SHP77 (cell line): ENCODE measurements at places on chromosomes 7 and 10.

DNA sequence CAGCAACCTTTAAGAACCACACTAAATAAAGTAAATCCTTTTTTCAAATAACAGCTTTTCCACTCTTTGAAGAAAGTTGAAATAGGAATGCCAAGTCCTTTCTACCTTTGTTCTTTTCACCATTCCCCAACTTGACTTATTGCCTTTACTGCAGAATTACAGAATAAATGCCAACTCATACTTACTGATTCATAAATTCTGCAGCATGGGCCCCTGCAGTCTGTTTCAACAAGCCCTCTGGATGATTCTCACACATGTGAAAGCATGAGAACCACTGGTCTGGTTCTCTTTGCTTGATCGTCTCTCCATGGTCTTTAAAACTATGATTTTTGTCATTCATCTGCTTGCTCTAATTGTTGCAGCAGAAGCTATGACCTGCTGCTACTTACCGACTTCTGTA, 56.1 kb downstream of the HACD1 start:
- no peak for DNase-seq

GRCh38 chr10:102283488-102283887, 38.2 kb downstream of the GBF1 start:
- no peak for DNase-seq

- DNase-seq: no peak
Measured at GRCh38 chr10:71413581-71413980, 16.9 kb downstream of the CDH23 start.

- peak; percentile 91 for DNase-seq
Measured at GRCh38 chr7:73827567-73828106, 3.2 kb upstream of the CLDN4 start.

DNA sequence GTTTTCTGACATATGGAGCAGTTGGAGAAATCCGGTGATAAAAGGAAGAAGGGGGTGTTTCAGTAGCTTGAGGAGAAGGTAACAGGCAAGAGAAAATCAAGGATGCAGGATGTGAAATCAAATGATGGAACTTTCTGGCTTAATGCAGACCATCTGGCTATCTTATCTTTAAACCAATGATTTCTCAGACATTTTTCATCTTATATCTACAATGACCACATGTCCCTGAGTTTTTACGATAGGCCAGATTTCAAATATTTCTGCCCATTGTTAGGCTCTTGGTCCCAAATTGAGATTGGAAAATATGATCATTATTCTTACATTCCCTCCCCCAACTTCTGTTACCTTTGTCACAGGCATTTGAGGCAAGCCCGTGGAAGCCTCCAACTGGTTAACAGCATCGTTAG, 486.8 kb downstream of the SUGCT start:
- DNase-seq: no peak

DNA sequence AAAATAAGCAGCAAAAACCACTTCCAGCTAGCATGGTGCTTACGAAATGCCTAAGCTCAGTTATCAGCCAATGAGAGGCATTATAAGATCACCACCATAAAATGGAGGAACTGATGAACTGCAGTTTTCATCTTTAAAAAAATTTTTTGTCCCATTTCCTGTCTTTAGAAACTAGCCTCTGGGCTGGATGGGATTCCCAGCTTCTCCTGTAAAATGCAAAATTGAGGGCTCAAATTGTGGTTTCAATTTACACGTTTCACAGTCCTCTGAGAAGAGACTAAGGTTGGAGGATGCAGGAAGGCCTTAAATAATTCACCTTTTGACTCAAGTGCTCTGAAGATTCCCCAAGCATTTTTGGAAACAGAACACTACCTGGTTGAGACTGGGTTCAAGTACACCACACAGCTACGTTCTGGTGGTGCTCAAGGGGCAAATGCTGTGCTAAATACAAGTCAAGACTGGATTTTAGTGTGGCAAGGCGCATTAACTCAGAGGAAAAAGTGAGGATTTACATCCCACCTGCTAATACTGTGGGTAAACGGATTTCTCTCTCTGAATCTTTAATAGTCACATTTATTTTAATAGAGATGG, 951 bp downstream of the ZNF25 start:
- DNase-seq: peak; percentile 10

DNA sequence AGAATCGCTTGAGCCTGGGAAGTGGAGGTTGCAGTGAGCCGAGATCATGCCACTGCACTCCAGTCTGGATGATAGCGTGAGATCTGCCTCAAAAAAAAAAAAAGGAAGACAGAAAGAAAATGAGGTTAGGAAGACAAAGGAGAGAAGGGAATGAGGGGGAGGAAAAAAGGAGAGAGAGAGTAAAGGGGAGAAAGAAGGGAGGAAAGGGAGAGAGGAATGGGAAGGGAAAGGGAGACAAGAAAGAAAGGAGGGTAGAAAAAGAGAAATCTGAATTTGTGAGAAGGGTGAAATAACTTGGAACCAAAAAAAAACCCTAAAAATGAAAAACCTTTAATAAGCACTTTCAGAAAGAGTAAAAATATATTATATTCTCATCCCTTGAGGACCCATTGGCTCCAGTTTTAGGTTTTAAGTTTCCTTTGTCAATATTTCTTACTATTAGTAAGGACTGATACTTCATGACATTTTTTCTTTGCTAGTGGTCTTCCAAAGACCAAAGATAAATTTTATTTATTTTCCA, 54.9 kb downstream of the POT1 start:
- DNase-seq: no peak

- no peak for DNase-seq
Measured at GRCh38 chr7:20713792-20714191, 72.9 kb downstream of the SP8 start.

DNA sequence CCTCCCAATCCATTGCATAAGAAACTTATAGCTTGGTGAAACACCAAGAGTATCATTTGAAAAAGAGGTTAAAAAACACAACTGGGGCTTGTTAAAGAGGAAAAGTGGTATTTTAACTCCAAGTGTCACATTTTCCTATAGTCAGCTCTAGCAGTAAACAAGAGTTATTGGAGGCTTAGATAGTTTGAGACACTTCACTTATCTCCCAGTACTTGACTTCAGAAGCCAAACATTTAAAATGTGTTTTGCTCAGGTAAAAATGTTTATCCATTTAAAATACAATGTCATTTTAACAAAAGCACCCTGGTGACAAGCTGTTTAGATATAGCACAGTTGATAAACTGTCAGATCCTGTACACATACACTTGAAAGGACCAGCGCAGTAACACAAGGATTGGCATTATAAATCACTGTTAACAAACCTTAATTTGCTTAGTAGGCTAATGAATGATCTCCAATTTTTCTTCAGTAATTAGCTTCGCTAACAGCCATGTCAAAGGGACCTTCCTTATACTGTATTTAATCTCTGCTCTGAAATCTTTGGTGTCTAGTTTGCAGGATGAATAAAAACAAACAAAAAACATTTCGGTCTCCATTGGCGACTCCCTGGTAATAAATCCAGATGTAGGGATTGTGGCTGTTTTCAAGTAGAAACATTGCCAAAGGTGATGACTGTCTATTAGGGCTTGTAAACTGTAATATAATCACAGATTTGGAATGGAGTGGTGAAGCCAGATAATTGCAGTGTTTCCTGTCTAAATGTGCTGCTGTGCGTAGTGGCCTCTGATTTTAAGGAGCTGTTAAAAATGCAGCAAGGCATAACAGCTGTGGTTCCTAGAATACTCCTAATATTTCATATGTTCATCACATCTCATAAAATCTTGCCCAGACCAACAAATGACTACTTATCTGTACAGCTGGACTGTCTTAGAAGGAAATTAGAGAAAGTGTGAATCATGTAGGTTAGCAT, 545.1 kb downstream of the AUTS2 start:
- no peak for DNase-seq

DNA sequence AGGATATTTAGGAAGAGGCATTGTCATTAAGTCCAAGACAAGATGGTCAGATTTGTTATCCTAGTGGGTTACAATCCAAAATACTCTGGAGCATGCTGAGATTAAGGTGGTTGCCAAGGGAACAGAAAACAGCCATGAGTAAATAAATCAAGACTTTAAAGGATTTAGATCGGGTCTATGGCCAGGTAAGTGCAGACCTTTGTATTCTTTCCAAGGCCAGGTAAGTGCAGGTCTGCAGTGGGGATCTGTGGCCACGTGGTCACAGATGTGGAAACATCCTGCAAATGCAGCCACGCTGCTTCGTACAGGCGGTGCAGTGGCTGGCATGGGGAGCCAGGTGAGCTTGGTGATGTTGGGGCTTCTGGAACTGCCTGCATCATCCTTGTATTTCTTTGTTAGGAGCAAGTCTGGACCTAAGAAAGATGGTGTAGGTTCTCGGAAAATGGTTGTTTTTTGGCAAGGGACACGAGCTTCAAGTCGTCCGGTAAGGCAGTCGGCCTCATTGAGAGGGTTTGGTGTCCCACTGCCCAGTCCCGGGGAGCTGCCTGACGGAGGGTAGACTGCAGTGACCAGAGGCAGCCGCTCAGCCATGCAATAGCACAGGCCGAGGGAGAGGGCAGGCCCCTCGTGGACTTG, 21.8 kb downstream of the ZNF775 start:
- DNase-seq: no peak

DNA sequence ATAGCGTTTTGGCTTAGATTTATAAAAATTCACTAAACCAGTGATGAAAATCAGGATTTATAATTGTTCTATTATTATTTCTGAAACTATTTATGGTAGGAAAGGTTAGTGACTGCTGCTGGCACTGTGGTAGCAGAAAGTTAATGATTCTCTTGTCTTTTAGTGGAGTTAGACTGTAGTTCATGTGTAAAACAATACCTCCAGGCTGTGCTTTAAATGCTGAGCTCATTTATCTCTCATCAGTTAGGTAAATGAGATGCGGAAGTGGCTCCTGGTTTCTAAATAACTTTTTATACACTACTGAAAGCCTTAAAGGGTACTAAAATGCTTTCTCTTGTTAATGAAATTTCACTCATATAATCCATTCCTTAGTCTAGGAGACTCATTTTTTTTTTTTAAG, 326.8 kb upstream of the POT1 start:
- no peak for DNase-seq

DNA sequence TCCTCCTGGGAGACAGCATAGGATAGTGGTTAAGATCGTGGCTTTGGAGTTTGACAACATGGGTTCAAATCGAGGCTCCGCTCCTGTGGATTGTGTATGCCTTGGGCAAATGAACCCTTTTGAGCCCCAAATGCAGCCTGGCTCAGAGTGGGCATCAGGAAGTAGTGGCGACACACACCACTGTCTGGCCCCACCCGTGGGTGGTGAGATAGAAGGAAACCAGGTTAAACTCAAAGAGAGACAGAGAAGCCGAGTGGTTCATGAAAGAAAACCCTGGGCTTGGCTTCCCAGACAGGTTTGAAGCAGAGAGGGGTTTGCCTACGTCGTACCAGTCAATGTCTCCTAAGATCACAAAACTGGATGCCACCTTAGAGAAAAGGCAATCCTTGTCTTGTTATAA, 57.7 kb downstream of the PRTFDC1 start:
- DNase-seq: no peak

DNA sequence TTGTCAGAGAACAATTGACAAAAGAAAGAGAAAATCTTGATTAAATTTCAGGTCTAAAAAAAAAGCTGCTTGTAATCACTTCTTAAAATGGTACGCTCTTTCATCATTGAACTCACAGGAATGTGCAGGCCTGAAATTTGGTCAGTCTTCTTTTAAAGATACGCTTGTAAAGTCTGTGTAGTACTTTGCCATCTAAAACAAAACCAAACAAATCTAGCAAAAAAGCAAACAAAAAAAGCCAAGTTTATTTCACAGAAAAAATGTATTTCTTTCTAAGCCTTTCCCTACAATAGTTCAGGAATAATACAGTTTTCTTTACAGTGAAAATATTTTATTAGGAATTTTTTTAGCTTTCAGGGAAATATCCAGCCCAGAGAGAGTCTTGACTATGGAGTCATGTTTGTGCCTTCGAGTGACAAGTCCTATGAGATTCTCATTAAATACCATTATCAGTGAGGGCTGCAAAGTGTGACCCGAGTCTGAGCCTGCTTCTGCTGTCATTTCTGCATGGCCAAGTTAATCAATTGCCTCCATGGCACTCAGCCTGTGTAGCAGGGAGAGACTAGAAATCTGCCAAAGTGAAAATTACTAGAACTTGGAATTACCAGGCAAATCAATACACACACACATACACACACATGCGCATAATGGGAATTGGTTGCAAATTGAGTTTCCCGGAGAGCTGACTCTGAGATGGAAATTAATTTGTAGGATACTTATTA, 172.6 kb downstream of the OTUD1 start:
- DNase-seq: no peak

DNA sequence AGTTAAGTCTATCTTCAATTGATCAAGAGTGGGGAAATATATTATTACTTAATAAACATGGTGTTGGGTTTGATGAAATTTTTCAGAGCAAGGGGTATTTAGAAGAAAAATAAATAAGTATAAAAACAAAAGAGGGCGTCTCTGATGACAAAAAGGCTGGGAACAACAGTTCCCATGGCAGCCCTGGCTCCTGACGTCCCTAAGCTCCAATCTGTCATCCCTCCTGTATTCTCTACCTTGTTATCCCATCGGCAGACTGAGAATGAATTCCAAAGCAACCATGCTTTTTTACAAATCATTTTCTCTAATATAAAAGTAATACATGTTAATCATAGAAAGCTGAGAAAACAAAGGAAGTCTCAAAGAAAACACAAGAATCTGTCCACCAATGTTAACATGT, 55.5 kb downstream of the SORBS1 start:
- DNase-seq: no peak

- DNase-seq: no peak
Measured at GRCh38 chr10:44010873-44011602, 362.4 kb upstream of the ZNF32 start.

DNA sequence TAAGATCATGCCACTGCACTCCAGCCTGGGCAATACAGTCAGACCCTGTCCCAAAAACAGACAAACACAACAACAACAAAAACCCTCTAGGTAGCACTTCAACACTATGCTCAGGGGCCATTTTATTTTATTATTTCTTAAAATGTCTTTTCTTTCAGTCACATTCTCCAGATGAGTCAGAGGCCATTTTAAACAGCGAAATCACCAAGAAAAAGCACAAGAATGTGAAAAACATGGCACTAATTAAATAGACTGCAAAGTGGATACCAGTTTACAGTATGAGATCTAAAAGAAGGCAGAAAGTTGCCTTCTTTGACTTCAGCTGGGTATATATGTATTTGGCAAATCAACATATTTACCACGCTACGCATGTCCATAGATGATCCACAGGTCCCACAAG, 6.1 kb upstream of the FGL2 start:
- no peak for DNase-seq

DNA sequence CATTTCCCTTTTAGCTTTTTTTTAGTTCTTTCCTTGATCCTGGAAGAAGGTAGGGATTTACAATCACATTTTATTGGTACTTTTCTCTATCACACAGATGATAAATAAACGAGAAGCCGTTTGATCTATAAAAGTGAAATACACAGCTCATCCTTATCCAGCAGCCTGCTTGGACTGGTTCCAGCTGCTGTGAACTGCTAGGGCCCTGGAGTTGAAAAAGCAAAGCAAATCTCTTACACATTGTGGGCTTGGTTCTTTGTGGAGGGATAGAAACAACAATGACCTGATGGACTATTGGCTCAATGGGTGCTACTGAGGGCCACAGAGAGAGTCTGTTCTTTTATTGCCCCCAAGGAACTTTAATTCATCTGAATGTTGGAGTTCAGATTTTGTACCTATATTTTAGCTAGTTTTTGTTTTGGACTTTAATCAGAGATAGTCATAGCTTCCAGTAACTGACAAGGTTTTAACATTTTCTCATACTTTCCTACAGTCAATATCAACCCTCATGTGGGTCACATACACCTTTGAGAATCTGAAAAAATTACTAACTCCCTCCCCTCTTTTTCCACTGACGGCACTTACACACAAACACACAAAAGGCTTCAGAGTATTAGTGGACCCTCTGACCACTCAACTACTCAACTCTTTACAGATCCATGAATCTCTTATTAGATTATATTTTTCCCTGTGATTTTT, 91.6 kb upstream of the CCDC6 start:
- DNase-seq: no peak

GRCh38 chr7:44044315-44045225, at the start of gene DBNL:
Gene DBNL, plus strand, starts transcription at chr7:44044702. Its CDS starts 36 bp downstream, at chr7:44044738.
- peak; percentile 95 for DNase-seq
